ENCODE measurements at places on chromosomes 7 and 10. TPM values are rescaled to one million over a fixed set of nuclear protein-coding genes. Genes with fewer than 3 reads are reported as not detected.
A peak's percentile ranks its signal among the peaks of the same experiment; 100 is the strongest.

GRCh38 chr10:92418891-92419290 is 127.9 kb downstream of the MARCHF5 start:
- no peaks in the 10 kb centered on the region for H3K36me3 ChIP-seq
- no peak overlapping the region for H3K27ac ChIP-seq
- H3K27me3 ChIP-seq = no peaks in the 10 kb centered on the region
- no peak overlapping the region for H3K4me3 ChIP-seq
- no peak for DNase-seq
- peaks cover 10% of the 10 kb centered on the region for H3K4me1 ChIP-seq

GRCh38 chr10:88781206-88781605 is 21.3 kb upstream of the LIPM start:
- H3K4me1 ChIP-seq = peaks cover 3% of the 10 kb centered on the region
- no peak for DNase-seq
- no peak overlapping the region for H3K4me3 ChIP-seq
- H3K27ac ChIP-seq = no peak overlapping the region

DNA sequence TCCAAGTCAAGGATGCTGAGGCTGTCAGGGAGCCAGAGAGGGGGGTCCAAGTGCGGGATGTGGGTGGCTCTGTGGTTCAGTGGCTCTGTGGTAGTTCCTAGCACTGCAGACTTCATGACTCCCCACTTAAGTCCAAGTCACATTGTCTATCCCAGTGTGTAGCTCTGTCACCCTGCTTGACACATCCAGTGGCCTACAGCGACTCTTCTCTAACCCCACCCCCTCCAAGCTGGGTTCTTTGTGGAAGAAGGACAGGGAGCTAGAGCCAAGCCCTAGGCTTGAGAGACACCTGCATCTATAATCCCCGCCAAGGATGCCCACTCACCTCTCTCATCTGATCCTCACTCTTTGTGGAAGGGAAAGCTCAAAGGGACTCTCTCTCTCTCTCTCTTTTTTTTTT is 57.6 kb downstream of the ADCYAP1R1 start:
- H3K4me3 ChIP-seq = no peak overlapping the region
- H3K27me3 ChIP-seq = no peaks in the 10 kb centered on the region
- no peaks in the 10 kb centered on the region for H3K4me1 ChIP-seq
- H3K36me3 ChIP-seq = no peaks in the 10 kb centered on the region
- DNase-seq = no peak
- H3K27ac ChIP-seq = no peak overlapping the region

GRCh38 chr10:128267581-128267980 is 141.4 kb upstream of the MKI67 start:
- H3K27ac ChIP-seq = no peak overlapping the region
- no peaks in the 10 kb centered on the region for H3K4me1 ChIP-seq
- DNase-seq = no peak
- no peaks in the 10 kb centered on the region for H3K36me3 ChIP-seq
- H3K4me3 ChIP-seq = no peak overlapping the region
- peaks cover 37% of the 10 kb centered on the region for H3K27me3 ChIP-seq

DNA sequence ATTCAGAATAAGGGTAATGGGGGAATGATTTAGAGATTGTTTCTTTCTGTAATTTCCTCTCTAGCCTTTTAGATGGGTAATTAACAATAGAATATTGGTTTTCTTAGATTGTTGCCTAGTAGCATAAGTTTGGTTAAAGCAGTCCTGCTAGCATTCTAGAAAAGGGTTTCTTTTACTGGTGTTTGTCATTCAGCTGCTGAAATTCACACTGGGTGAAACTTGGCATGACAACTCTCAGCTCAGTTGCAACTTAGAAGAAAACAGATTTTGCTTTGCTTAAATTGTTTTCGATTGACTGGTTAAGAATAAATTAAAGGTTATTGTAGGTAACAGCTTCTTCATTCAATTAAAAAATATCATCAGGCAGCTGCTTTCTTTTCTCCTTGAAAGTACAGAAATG is 25.1 kb upstream of the PDK4 start:
- H3K36me3 ChIP-seq = no peaks in the 10 kb centered on the region
- no peak overlapping the region for H3K4me3 ChIP-seq
- DNase-seq = no peak

DNA sequence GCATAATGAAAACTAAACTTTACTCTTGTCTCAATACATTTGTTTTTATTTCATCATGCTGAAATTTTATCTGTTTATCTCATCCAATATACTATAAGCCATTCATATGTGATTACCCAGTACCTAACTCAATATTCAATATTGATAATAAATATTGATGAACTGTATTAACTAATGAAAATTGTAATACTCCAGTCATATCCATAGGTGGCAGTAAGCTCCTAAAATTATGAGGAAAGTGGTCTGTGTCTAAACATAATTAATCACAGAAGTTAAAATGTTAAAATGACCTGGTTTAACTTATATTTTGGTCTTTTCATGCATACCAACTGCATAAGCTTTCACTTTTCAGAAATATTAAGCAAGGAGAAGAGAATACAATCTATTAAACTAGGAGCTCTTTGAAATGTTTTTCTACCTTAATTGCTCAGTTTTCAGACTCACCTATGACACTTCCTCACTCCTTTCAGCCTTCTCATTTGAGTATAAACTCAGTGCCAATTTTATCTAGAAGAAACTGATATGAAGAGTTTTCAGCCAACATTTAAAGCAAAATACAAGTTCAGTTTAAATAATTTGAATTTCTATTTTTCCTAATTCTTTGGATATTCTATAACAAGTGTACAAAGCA is 30.5 kb upstream of the VWDE start:
- H3K4me3 ChIP-seq = no peak overlapping the region
- H3K27me3 ChIP-seq = no peaks in the 10 kb centered on the region
- H3K4me1 ChIP-seq = no peaks in the 10 kb centered on the region
- H3K27ac ChIP-seq = no peak overlapping the region
- no peak for DNase-seq
- H3K36me3 ChIP-seq = no peaks in the 10 kb centered on the region

DNA sequence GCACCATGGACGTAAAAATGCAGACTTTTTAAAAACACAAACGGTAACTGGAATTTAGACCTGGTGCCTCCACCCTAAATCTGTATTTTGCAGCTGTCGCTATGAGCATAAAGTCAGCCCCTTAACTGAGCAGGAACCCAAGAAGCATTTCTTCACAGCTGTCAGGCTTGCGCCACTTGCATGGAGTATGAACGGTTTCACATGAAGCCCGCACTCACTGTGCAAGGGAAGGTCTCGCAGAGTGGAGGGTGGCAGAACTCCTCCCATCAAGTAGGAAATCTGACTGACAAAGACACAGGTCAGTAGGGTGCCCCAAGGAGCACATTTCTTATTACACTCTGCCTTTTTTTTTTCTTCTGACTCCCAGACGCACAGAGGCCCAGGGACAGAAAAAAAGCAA is 58.5 kb downstream of the ELMO1 start:
- H3K36me3 ChIP-seq = no peaks in the 10 kb centered on the region
- no peak overlapping the region for H3K27ac ChIP-seq
- H3K4me3 ChIP-seq = no peak overlapping the region
- DNase-seq = peak; percentile 38

DNA sequence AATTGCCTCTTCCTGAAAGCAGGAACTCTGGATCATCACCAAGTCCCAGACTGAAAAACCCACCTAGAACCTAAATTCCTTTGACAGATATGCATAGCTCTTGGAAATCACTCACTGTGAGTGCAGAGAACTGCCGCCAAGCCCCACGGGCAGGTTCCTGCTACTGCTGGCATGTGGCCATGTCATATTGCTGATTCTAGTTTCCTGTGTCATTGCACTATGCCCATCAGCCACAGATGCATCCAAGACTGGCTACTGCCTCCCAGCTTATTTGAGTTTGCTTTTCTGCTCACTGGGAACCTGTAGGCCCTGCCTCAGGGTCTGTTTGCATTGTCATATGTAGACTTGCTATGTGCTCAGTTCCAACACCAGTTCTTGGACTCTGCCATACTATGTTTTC is 786.0 kb downstream of the GRID1 start:
- H3K27me3 ChIP-seq = no peaks in the 10 kb centered on the region
- H3K4me3 ChIP-seq = no peak overlapping the region
- H3K36me3 ChIP-seq = no peaks in the 10 kb centered on the region
- H3K27ac ChIP-seq = no peak overlapping the region
- no peaks in the 10 kb centered on the region for H3K4me1 ChIP-seq

GRCh38 chr7:150962553-150963399 is 15.3 kb downstream of the KCNH2 start:
- peaks cover 29% of the 10 kb centered on the region for H3K27me3 ChIP-seq
- H3K27ac ChIP-seq = no peak overlapping the region
- no peak overlapping the region for H3K4me3 ChIP-seq
- no peaks in the 10 kb centered on the region for H3K4me1 ChIP-seq
- DNase-seq = peak; percentile 12

DNA sequence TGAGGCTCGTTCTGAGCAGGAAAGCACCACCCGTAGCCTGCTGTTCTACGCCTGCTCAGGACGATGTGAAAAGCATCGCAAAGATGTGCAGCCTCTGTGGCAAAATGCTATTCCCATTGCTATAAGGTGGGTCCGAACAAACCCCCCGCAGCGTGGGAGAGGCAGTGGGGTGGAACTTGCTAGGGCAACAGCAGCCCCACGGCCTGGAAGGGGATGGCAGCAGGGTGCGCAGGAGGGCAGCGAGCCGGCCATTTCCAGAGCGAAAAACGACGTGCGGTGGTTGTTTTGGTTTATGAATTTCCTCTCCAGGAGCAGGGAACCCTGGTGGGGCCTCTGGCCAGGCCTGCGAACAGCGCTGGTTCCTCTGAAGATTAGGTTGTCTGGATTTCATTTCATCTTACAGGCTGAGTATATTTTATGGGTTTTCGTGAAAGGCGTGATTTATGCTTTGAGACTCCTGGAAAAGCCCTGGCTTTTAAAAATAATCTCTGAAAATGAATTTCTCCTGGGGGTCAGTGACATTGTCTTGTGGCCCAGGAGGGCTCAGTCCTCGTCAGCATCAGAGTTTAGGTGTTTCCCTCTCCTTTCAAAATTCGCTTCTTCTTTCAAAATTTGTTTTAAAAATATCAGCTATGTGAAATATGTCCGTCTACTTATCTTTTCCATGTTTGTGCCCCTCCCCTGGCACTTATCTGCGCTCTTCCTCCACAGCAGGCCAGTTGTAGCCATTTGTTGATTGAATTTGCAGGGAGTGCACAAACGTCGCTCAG is 42.3 kb upstream of the UBE3C start:
- no peaks in the 10 kb centered on the region for H3K36me3 ChIP-seq
- no peaks in the 10 kb centered on the region for H3K27me3 ChIP-seq
- no peak overlapping the region for H3K4me3 ChIP-seq
- DNase-seq = no peak
- H3K27ac ChIP-seq = no peak overlapping the region

DNA sequence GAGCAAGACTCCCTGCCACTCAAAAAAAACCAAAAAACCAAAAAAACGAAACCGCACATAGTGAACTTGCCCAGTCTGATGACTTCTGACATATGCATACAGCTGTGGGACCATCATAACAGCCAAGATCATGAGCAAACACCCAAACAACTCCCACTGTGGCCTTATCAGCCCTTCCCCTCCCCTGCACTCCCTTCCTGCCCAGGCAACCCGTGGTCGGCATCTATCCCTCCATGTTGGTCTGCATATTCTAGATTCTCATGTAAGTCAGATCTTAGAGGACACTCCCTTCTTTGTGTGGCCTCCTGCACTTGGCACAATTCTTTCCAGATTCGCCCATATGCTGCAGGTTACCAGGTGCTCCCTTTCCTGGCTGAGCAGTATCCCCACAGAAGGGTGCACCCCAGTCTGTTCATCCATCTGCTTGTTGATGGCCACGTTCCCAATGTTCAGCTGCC is 72.8 kb downstream of the GNA12 start:
- no peak overlapping the region for H3K4me3 ChIP-seq
- H3K27me3 ChIP-seq = no peaks in the 10 kb centered on the region
- H3K4me1 ChIP-seq = peaks cover 49% of the 10 kb centered on the region

ADAM12 gene
- polyA plus RNA-seq = 0.01 TPM

LIPJ gene
- not detected for polyA plus RNA-seq

All from CD14-positive monocyte (primary cell).